ENCODE measurements at places on chromosomes 11 and 22.
A peak's percentile ranks its signal among the peaks of the same experiment; 100 is the strongest.

DNA sequence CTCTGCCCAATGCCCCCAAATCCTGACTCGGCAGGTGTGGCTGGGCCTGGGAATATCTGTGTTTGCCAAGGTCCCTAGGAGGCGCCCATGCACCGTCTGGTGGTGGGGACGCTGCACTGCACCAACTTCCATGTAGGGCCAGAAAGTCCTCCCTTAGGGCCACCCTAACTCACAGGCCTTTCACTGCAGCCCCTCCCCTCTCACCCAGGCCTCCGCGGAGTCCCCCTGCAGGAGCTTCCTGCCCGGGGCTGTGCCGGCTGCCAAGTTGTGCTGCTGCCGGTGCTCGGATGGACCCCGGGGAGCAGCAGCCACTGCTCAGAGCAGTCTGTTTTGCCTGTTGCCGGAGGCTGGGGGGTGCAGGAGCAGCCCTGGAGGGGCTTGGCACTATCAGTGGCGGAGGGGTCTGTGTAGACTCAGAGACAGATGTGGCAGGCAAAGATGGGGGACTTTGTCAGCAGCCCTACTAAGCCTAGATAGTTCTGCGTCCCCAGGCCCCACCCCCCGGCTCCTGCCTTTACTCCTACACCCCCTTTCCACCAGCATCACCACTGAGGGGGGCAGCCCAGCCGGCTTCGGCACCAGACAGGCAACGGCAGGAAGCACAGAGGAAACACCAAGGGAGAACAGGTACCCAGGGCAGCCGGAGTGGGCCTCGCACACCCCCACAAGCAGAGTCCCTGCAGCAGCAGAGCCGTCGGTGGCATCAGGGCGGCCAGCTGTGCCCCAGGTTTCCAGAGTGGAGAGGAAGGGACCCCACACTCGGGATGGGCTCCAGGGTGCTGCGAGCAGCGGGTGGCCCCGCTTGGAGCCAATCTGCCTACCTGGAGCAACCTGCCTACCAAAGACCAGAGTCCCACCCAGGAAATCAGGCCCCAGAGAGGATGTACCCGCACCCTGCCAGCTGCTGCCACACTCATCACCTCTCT, 124.3 kb downstream of the TRIM29 start:
- DNase-seq, result peak; percentile 1

DNA sequence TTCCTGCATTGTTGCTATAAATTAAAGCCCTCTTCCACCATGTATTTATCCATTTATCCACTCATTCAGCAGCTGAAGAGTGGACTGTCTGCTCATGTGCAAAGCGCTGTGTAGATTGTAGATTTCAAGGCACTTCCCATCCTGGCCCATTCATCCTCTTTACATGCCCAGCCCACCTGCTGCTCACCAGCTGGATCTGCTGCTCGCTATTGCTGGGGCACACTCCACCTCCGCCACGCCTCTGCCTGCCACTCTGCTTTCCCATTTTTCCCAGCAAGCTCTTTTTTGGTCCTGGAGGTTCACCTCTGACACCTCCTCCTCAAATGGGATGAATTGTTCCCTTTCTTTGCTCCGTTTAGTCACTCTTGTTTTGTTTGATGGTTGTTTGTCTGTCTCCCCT, 48.3 kb downstream of the CEP164 start:
- no peak for DNase-seq

DNA sequence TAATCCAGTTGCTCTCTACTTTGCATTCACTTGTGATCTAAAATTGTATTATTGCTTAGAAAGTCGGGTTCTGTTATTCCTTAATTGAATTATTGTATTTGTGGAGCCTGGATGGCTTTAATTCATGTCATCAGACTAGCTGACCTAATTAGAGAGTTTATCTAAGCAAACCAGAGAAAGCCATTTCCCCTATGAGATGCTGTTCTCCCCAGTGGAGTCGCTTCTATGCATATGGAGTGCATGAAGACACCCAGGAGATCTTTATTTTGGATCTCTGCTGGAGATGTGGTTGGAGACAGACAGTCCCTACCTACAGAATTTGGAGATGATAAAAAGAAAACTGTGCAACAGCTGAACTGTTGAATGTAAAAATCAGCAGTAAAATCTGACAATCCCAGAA, 45.2 kb upstream of the MYO18B start:
- DNase-seq, result no peak

DNA sequence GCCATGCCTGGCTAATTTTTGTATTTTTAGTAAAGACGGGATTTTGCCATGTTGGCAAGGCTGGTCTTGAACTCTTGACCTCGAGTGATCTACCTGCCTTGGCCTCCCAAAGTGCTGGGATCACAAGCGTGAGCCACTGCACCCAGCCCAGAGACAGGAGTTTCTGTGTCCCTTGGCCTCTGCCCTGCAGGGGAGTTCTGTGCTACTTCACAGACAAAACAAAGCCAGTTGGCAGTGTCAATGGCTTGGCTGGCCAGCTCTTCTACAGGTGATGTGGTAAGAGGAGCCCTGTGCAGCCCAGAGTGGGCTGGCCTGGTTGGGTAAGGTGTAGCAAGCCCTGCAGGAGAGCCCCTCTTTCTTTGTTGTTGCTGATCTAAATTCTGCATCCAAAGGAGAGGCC, 60.5 kb upstream of the SHISAL1 start:
- no peak for DNase-seq

- DNase-seq, result peak; percentile 64
Measured at GRCh38 chr11:12213883-12214282, 103.5 kb downstream of the MICAL2 start.

Data from renal cortical epithelial cell (primary cell).